Activated CD4-positive, alpha-beta T cell treated with anti-CD3 and anti-CD28 coated beads, Interleukin-2, amount 10 ng/mL, durations not matched to agents 7 days and 5 days (primary cell): ENCODE measurements at places on chromosomes 3 and 15. TPM values are rescaled to one million over a fixed set of nuclear protein-coding genes. Genes with fewer than 3 reads are reported as not detected.

GRCh38 chr3:187504435-187504834 lies 136.2 kb downstream of the RTP4 start:
- DNase-seq, result no peak

- DNase-seq, result peak; percentile 57
Measured at GRCh38 chr3:87260270-87260669, 16.1 kb downstream of the POU1F1 start.

DNA sequence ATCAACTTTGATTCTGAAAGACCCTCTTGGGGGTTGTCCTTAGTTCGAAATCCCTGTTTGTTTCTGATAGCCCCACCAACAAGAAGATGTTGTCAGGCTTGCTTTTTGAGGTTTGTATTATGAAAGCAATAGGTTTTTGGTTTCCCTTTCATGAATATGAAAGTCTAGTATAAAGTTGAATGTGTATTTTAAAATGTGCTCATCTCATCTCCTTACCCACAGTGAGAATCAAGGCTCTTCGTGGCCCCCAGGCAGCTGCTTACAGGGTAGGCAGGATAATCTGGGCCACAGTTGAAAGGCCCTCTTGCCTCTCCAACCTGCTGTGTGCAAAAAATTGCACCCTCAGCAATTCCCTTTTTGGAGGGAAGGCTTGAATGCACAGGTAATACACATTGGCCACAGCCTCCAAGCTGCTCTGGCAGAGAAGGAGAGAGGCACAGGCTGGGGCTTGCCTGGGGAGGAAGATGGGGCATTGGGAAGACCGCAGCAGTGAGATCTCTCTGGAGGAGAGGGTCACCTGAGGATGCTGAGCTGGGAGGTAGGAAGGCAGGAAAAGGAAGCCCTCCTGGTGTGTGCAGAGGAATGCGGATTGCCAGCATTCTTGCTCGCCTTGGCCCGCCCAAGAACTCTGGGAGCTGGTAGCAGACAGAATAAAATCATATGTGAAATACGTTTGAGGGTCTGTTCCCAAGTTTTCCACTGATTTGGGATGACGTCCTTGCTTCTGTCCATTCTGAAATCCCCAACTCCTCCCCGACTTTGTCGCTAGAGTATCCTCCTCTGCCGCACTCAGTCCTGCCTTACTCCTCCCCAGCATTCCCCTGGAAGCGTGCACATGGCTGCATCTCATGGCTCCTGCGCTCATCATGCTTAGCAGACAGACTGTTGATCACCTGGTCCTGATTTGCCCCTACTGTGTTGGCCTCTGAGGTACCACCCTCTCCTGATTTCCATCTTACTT lies 196.4 kb downstream of the RPLP1 start:
- no peak for DNase-seq

DNA sequence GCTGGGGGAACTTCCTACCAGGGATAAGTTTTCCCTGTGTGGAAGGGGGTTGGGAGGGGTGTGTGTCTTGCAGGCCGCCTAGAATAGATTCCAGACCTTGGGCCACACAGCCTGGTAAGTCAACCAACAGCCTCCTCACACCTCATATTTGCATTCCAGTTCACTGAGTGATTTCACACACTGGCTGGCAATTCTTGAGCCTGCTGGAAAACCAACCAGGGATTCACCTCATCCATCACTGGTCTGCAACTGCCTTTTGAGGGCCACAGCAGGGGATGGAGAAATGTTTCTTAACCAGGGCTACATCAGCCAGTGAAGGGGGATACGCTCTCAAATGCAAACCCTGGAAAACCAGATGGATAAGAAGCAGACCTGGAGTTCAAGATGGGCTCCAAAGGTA lies 2.0 kb downstream of the FSTL1 start:
- no peak for DNase-seq

GRCh38 chr15:67724691-67725375 lies 100.5 kb upstream of the SKOR1 start:
- no peak for DNase-seq

DNA sequence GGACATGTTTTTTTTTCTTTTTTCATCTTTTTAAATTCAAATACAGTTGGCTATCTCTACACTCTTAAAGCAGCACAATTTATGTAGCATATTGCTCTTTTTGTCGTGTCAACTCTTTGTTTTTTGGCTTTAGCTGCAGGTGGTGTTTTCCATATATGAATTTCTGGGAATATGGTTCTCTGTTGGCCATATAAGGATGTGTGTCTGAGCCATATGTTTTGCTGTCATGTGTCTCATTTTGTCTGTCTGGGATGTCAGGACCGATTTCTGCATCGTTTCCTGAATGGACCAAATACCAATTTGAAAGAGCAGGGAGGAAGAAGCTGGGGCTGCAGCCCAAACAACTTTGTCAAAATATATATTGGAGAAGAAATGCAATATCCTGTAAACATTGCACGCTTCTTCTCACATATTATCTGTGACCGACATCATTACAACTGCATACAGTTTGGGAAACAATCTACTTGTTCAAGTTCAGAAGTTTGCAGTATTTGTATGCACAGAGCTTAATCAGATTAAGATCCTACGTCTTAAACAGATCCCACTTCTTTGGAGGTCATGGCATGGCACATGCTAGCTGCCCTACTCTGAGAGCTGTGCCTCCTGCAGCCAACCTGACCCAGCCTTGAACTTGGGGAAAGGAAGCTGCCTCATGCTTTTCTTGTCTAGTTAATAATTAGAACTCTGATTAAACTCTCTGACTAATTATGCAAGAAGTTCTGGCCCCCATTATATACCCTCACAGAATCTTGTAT lies 4.0 kb upstream of the SATB1 start:
- DNase-seq, result no peak

GRCh38 chr3:194937882-194938321 lies 252.2 kb downstream of the FAM43A start:
- no peak for DNase-seq

- DNase-seq, result no peak
Measured at GRCh38 chr15:92910451-92910850, 10.3 kb downstream of the CHD2 start.

DNA sequence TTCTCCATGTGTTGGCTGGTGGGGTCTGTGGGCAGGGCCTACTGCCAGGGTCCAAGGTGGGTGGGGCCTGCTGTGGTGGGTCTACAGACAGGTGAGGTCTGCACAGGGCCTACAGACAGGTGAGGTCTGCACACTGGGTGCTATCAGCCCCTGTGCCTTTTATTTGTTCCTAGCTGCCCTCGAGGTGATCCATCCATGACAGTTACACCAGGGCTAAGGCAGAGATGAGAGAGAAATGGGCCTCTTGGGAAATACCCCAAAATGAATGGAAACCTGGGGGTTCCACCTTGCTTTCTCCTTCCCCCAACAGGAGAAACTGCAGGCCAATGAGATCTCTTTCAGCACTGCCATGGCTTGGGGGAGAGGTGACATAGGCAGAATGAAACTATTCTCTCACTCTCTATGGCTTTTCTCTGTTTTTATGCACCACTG lies 36.4 kb downstream of the CFAP100 start:
- no peak for DNase-seq

DNA sequence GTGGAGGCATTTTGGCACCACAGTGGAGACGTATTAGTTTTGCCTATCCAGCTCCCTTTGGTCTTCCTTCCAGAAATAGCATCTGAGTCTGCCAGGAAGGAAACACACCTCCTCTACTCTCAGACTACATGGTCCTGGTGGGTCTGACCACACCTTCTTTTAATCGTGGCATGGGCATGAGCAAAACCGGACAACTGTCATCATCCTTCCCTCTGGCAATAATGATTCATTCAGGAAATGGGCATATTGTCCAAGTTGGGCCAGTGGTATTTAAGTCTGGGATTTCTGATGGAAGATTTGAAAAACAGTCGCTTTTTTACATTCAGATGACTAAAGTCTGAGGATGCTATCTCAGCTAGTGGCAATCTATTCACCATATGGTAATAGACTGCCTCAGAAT lies 601.0 kb upstream of the ADAMTS9 start:
- no peak for DNase-seq

- no peak for DNase-seq
Measured at GRCh38 chr3:37598808-37599581, 262.7 kb upstream of the CTDSPL start.

GRCh38 chr3:39438880-39439279 lies 28.6 kb upstream of the MOBP start:
- no peak for DNase-seq

GRCh38 chr3:3683261-3683660 lies 116.0 kb upstream of the LRRN1 start:
- DNase-seq, result no peak

DNA sequence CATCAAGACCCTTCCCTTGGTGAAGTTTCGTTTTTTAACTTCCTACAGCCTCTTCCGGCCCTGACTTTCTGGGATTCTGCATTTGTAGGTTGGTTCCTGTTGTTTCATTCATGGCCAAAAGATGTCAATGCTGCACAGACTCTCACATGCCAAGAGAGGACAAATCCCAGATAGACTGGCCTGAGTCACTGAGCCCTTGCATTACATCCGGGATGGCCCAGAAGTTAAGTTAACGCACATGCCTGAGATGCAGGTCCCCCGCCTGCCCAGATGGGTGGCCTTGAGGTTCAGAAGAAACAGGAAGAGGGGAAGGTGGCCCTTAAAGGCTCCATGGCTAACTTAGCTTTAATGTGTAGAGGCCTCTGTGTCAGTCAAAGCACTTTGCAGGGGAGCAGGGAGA lies 51.6 kb upstream of the SRGAP3 start:
- no peak for DNase-seq

- DNase-seq, result no peak
Measured at GRCh38 chr3:149959443-149959842, 11.3 kb downstream of the PFN2 start.

GRCh38 chr3:52313774-52314188 lies 2.3 kb upstream of the DNAH1 start:
- DNase-seq, result no peak

DNA sequence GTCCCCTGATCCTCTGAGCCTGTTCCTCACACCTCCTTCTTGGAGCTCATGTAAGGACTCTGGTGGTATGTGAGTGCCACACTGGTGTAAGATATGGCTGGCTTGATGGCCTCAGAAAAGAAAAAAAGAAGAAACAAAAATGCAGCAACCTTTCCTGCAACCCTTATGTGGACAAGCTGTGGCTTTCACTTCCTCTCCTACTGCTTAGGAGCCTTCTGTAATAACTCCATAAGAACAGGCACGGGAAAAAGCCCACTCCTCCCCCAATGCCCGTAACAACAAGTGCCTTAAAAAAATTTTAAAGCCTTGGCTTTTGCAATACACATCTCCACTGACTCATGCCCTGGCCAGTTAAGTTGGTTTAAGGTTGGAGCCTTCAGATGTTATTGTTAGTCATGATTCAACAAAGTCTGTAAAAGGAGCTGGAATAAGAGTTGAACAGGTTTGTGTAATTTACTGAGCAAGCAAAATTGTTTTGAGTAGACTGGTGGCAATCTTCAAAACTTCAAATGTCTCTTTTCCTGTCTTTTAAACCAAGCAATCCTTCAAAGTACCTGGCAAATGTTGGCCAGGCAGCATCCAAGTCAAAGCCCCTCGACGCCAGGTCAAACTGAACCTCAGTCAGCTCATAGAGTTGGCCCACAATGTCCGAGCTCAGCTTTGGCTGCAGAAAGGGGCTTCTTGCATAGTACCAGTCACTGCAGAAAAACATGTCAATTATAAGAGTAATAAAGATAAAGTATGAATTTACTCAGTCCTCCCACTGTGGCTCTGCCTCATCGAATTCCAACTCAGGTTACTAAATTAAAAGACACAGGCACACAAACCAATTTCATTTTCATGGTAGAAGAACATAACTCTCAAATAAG lies 22.9 kb downstream of the FYCO1 start:
- DNase-seq, result no peak

GRCh38 chr3:194330579-194330978 lies 20.5 kb downstream of the CPN2 start:
- no peak for DNase-seq

DNA sequence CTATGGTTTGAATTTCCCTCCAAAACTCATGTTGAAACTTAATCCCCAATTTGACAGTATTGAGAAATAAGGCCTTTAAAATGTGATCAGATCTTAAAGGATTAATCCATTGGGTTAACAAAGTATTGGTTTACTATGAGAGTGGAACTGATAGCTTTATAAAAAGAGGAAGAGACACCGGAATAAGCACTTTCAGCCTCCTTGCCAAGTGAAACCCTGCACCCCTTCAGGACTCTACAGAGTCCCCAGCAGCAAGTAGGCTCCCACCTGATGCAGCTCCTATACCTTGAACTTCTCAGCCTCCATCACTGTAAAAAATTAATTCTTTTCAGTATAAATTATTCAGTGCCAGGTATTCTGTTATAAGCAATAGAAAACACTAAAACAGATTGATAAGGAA lies 348.3 kb downstream of the CGGBP1 start:
- no peak for DNase-seq

DNA sequence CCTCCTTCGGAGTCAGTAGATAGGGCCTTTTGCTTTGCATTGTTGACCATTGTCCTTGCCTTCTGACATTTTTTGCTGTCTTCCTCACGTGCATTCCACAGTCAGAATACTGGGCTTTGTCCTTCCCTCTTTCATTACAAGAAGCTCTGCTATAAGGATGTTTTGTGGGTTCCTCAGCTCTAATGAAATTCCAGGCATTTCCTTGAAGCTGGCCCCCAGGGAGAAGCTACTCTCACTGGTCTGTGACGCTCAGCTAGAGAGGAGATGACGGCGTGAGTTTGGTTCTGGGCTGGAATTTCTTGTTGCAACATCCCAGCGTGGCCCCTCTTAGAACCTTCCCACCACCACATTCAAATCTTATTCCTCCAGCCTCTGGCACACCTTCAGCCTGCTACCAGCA lies 210.2 kb downstream of the TJP1 start:
- no peak for DNase-seq

- no peak for DNase-seq
Measured at GRCh38 chr3:77815467-77815866, 775.6 kb downstream of the ROBO2 start.

DNA sequence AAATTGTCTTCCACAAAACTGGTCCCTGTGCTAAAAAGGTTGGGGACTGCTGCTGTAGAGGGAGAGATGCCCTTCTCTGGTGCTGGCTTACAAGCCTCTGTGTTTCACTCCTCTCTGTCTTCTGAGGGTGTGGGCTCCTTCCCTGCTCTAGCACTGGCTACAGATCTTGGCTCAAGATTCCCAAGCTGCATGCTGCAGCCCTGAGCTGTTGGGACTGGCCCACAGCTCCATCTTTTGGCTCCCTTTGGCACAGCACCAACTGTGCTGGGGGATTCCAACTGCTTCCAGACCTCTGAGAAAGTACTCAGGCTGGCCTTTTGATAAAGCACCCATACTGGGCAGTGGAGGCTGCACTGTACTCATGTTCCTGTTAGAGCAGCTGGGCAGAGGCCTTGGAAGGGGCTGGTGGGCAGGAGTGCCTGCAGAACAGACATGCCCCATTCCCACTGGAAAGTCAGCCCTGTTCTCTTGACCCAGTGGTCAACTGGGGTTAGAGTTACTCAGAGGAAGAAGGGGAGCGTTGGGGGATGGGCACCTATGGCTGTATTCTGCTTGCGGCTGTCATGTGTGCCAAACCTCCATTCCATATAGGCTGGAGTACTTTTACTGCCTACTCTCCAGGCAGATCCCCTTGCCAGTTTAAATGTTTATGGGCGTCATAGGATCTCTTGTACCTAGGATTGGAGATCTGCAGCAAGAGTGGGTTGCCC lies 55.7 kb downstream of the GALK2 start:
- no peak for DNase-seq

The PCLAF gene
- total RNA-seq, result 114 TPM

The ZNF662 gene
- 0.25 TPM for total RNA-seq

The TMCO5A gene
- not detected for total RNA-seq

The STARD9 gene
- total RNA-seq, result 8.8 TPM

The TATDN2 gene
- total RNA-seq, result 72.3 TPM

The WNT5A gene
- not detected for total RNA-seq

The CP gene
- total RNA-seq, result not detected

The INAFM2 gene
- 8.5 TPM for total RNA-seq

The AQP9 gene
- not detected for total RNA-seq

The ANKRD63 gene
- total RNA-seq, result 0.17 TPM

The TM4SF18 gene
- not detected for total RNA-seq

The INSYN1 gene
- not detected for total RNA-seq

The GOLGA8J gene
- total RNA-seq, result 0.65 TPM

The FBLN2 gene
- not detected for total RNA-seq
